ENCODE measurements at places on chromosomes 5 and 9. TPM values are rescaled to one million over a fixed set of nuclear protein-coding genes. Genes with fewer than 3 reads are reported as not detected.

- H3K27ac ChIP-seq = no peak overlapping the region
- H3K4me3 ChIP-seq = no peak overlapping the region
- H3K27me3 ChIP-seq = no peaks in the 10 kb centered on the region
- no peaks in the 10 kb centered on the region for H3K36me3 ChIP-seq
- no peaks in the 10 kb centered on the region for H3K4me1 ChIP-seq
- no peak for DNase-seq
Observed at GRCh38 chr5:160280384-160281095, 31.8 kb downstream of the CCNJL start.

DNA sequence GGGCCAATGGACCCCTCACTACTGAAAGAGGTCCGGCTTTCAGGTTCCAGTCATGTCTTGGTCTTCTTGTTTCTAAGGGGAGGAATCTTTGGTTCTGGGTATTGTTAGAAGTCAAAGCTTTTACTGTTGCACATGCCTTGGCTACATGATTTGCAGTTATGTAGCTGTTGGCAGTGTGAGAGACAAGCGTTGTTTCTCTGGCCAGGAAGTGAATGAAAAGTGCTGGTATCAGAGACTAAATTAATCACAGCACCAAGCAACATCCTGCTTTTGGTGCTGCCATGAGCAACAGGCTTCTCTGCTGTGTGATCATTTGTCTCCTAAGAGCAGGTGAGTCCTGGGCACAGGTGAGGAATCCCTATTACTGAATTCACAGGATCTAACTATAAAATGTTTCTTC is 100.1 kb upstream of the PRSS3 start:
- no peak overlapping the region for H3K4me3 ChIP-seq
- DNase-seq = no peak
- no peaks in the 10 kb centered on the region for H3K36me3 ChIP-seq
- no peaks in the 10 kb centered on the region for H3K27me3 ChIP-seq
- H3K4me1 ChIP-seq = no peaks in the 10 kb centered on the region
- no peak overlapping the region for H3K27ac ChIP-seq

HSD17B3 gene
- total RNA-seq = not detected

DNA sequence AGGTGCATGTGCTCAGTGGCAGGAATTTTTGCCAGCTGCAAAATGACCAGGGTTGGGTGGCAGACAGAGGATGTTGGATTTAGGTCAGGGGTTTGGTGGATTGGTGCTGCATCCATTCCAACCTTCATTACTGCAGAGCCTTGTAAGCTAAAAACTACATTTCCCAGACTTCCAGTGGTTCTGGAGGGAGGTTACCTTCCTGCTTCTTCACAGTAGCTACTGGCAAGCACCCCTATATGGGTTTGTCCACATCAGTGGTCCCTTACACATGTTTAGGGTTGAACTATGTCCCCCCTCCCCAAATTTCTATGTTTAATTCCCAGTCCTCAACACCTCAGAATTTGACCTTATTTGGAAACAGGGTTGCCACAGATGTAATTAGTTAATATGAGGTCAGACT is 20.7 kb upstream of the IL17B start:
- peak overlapping the region; percentile 98 for H3K27ac ChIP-seq
- H3K27me3 ChIP-seq = no peaks in the 10 kb centered on the region
- peaks cover 33% of the 10 kb centered on the region for H3K4me1 ChIP-seq
- H3K36me3 ChIP-seq = no peaks in the 10 kb centered on the region
- peak; percentile 34 for DNase-seq
- no peak overlapping the region for H3K4me3 ChIP-seq

- H3K27ac ChIP-seq = no peak overlapping the region
- no peak for DNase-seq
- no peak overlapping the region for H3K4me3 ChIP-seq
Observed at GRCh38 chr5:39482098-39482497, 57.3 kb upstream of the DAB2 start.

DNA sequence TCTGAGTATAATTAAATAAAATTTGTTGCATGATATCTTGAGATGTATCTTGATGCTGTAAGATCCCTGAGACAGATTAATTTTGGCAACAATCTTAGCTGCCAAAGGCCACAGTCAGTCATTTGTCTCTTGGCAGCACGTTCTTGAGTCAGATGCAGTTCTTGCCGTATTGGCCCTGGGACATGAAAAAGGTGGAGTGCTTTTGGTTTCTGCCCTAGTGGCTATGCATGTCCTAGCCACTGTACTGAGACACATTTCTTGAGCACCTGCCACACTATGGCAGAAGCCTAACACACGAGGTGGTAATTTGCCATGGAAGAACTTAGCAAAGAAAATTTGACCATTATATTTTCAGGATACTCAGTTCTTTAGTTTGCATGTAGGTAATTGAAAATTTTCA is 45.0 kb upstream of the PHF2 start:
- peaks cover 6% of the 10 kb centered on the region for H3K4me1 ChIP-seq
- H3K4me3 ChIP-seq = no peak overlapping the region
- no peak overlapping the region for H3K27ac ChIP-seq
- peaks cover 11% of the 10 kb centered on the region for H3K36me3 ChIP-seq

GRCh38 chr5:181114284-181114843 is 16.6 kb downstream of the OR2V1 start:
- DNase-seq = no peak
- no peaks in the 10 kb centered on the region for H3K4me1 ChIP-seq
- H3K27me3 ChIP-seq = peaks cover 27% of the 10 kb centered on the region
- no peaks in the 10 kb centered on the region for H3K36me3 ChIP-seq
- no peak overlapping the region for H3K4me3 ChIP-seq

GRCh38 chr5:140565780-140566095 is 1.1 kb downstream of the SLC35A4 start:
- H3K4me1 ChIP-seq = no peaks in the 10 kb centered on the region
- no peak for DNase-seq
- H3K27me3 ChIP-seq = no peaks in the 10 kb centered on the region
- no peak overlapping the region for H3K4me3 ChIP-seq
- peaks cover 17% of the 10 kb centered on the region for H3K36me3 ChIP-seq

- no peak overlapping the region for H3K4me3 ChIP-seq
- no peaks in the 10 kb centered on the region for H3K4me1 ChIP-seq
- H3K27me3 ChIP-seq = no peaks in the 10 kb centered on the region
- no peak for DNase-seq
Observed at GRCh38 chr5:145568581-145568980, 266.6 kb downstream of the PRELID2 start.

DNA sequence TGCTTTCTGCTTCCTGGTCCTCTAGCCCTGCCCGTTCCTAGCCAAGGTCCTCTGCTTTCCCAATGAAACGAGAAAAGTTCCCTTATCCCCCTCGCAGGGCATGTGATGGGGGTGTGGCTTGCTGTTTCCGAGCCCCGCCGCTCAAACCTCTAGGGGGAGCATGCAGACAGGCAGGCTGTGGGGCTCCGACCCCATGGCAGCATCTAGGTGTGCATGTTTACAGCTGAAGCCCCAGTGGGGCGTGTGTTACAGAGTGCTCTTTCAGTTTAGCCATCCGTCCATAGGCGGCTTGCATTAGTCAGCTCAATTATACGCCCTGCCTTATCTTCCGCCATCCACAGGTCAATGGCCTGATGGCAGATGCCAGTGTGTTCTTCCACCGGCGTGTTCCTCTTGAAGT is 48.3 kb upstream of the SPATA31E1 start:
- peaks cover 11% of the 10 kb centered on the region for H3K4me1 ChIP-seq
- no peak for DNase-seq
- H3K36me3 ChIP-seq = no peaks in the 10 kb centered on the region
- no peak overlapping the region for H3K27ac ChIP-seq
- no peak overlapping the region for H3K4me3 ChIP-seq

- H3K27ac ChIP-seq = no peak overlapping the region
- H3K27me3 ChIP-seq = no peaks in the 10 kb centered on the region
- H3K4me1 ChIP-seq = no peaks in the 10 kb centered on the region
Observed at GRCh38 chr9:91395106-91395552, 28.5 kb downstream of the NFIL3 start.

GRCh38 chr5:136740228-136740627 is 374.9 kb upstream of the TRPC7 start:
- H3K27me3 ChIP-seq = no peaks in the 10 kb centered on the region
- H3K36me3 ChIP-seq = no peaks in the 10 kb centered on the region
- no peak overlapping the region for H3K4me3 ChIP-seq
- no peak for DNase-seq
- H3K27ac ChIP-seq = no peak overlapping the region

PPP6C gene
- total RNA-seq = 24.9 TPM

DNA sequence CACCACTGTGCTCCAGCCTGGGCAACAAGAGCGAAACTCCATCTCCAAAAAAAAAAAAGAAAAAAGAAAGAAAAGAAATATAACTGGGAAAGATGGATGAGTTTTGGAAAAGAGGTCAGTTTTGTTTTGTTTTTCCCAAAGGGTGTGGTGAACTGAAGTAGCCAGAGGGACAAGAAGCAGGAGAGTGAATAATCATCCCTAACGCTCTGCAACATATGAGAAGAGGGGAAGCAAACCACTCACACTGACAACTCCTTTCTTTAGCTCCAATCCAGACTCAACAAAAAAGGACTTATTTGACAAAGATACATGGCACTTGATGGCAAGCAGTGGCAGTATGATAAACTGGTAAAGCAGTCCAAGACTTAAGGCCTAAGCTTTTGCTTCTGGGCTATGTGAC is 176.1 kb upstream of the HMHB1 start:
- no peak overlapping the region for H3K27ac ChIP-seq
- DNase-seq = no peak
- H3K4me3 ChIP-seq = no peak overlapping the region
- H3K4me1 ChIP-seq = no peaks in the 10 kb centered on the region
- no peaks in the 10 kb centered on the region for H3K27me3 ChIP-seq

DNA sequence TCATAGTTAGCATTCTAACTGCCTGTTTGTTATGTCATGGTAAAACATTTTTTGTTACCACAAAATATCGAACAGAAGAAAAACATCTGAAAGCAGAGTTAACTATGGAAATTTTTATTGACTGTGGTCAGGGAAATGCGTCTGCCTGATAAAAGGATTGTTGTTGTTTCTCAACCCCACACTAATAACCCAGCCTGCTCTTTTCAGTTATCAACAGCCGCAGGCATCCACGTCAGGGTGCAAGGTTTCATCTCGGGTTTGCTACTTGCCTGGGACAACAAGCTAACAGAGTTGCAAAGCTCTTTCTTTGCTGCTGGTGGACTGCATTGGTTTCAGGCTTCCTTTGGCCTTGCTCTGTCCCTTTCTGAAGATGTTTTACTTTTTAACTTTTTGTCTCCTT is 969.2 kb downstream of the CDH18 start:
- H3K27ac ChIP-seq = no peak overlapping the region
- no peaks in the 10 kb centered on the region for H3K4me1 ChIP-seq
- no peak overlapping the region for H3K4me3 ChIP-seq
- no peak for DNase-seq
- no peaks in the 10 kb centered on the region for H3K27me3 ChIP-seq
- no peaks in the 10 kb centered on the region for H3K36me3 ChIP-seq

CDKN2B gene
- 4.2 TPM for total RNA-seq

DIRAS2 gene
- total RNA-seq = 0.28 TPM

LECT2 gene
- not detected for total RNA-seq

- H3K27me3 ChIP-seq = no peaks in the 10 kb centered on the region
- DNase-seq = no peak
- no peak overlapping the region for H3K27ac ChIP-seq
- no peaks in the 10 kb centered on the region for H3K4me1 ChIP-seq
- H3K36me3 ChIP-seq = no peaks in the 10 kb centered on the region
Observed at GRCh38 chr5:53446908-53447307, 33.5 kb upstream of the FST start.

GRCh38 chr5:175696139-175696854 is 38.4 kb downstream of the HRH2 start:
- no peaks in the 10 kb centered on the region for H3K4me1 ChIP-seq
- DNase-seq = peak; percentile 82
- no peaks in the 10 kb centered on the region for H3K36me3 ChIP-seq
- H3K27me3 ChIP-seq = no peaks in the 10 kb centered on the region

GRCh38 chr9:121280715-121281613 is 13.0 kb downstream of the GSN start:
- H3K27ac ChIP-seq = peak overlapping the region; percentile 94
- H3K36me3 ChIP-seq = peaks cover 12% of the 10 kb centered on the region
- no peak overlapping the region for H3K4me3 ChIP-seq
- no peak for DNase-seq

- no peak for DNase-seq
- no peaks in the 10 kb centered on the region for H3K27me3 ChIP-seq
- H3K4me1 ChIP-seq = peaks cover under 1% of the 10 kb centered on the region
- H3K36me3 ChIP-seq = no peaks in the 10 kb centered on the region
- H3K27ac ChIP-seq = no peak overlapping the region
Observed at GRCh38 chr9:107049046-107049802, 186.3 kb downstream of the ZNF462 start.

PPP1R26 gene
- 9.5 TPM for total RNA-seq

DNA sequence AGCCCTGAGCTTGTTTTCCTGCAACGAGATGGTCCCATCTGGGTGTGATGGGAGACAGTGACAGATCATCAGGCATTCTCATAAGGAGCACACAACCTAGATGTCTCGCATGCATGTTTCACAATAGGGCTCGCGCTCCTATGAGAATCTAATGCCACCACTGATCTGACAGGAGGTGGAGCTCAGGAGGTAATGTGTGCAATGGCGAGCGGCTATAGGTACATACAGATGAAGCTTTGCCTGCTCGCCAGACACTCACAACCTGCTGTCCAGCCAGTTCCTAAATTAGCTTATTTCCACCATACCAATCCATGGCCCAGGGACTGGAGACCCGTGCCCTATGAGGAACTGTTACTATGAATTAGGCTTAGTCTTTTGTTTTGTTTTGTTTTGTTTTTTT is 55.3 kb upstream of the SLC30A5 start:
- no peak for DNase-seq
- H3K4me1 ChIP-seq = no peaks in the 10 kb centered on the region
- no peaks in the 10 kb centered on the region for H3K27me3 ChIP-seq
- H3K36me3 ChIP-seq = no peaks in the 10 kb centered on the region
- H3K27ac ChIP-seq = no peak overlapping the region
- no peak overlapping the region for H3K4me3 ChIP-seq

SLC36A3 gene
- total RNA-seq = not detected

- no peak for DNase-seq
- H3K4me3 ChIP-seq = no peak overlapping the region
- no peak overlapping the region for H3K27ac ChIP-seq
- H3K4me1 ChIP-seq = no peaks in the 10 kb centered on the region
Observed at GRCh38 chr9:106334081-106334480, 528.9 kb upstream of the ZNF462 start.

- H3K27me3 ChIP-seq = no peaks in the 10 kb centered on the region
- H3K36me3 ChIP-seq = no peaks in the 10 kb centered on the region
Observed at GRCh38 chr5:72486371-72486770, 20.8 kb downstream of the ZNF366 start.

DNA sequence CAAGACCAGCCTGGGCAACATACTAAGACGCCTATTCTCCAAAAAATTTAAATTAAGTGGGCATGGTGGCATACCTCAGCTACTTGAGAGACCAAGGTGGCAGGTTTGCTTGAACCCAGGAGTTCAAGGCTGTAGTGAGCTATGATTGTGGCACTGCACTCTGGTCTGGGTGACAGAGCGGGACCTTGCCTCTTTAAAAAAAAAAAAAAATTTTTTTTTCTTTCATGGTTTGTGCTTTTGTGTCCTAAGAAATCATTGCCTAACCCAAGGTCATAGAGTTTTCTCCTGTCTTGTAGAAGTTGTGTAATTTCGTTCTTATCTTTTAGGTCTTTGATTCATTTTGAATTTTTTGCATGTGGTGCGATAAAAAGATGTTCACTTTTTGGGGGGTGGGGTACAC is 12.3 kb downstream of the GPBP1 start:
- DNase-seq = no peak
- H3K4me3 ChIP-seq = no peak overlapping the region
- H3K4me1 ChIP-seq = peaks cover 92% of the 10 kb centered on the region
- no peaks in the 10 kb centered on the region for H3K36me3 ChIP-seq

Data from sigmoid colon (tissue), 7 donors.